Activated CD4-positive, alpha-beta memory T cell treated with anti-CD3 and anti-CD28 coated beads, Interleukin-2, amount 10 ng/mL, durations not matched to agents 7 days and 5 days (primary cell): ENCODE measurements at places on chromosomes 2 and 18. TPM values are rescaled to one million over a fixed set of nuclear protein-coding genes. Genes with fewer than 3 reads are reported as not detected.

Gene RIT2
- not detected for total RNA-seq

Gene STRADB
- total RNA-seq: 18.9 TPM

Gene GBX2
- not detected for total RNA-seq

Gene SNRNP27
- total RNA-seq: 63.3 TPM

Gene SLC38A11
- total RNA-seq: not detected

Gene TSN
- 52.7 TPM for total RNA-seq

Gene ZNF396
- 0.95 TPM for total RNA-seq

Gene CIB4
- total RNA-seq: not detected

Gene DSEL
- total RNA-seq: 0.15 TPM

Gene DSG4
- total RNA-seq: not detected

Gene MEP1B
- total RNA-seq: not detected

Gene MYO7B
- 0.13 TPM for total RNA-seq

Gene CD302
- total RNA-seq: 0.50 TPM

Gene XIRP2
- not detected for total RNA-seq

Gene SIX2
- not detected for total RNA-seq

Gene PJVK
- 0.91 TPM for total RNA-seq

Gene HOXD13
- total RNA-seq: not detected

Gene FBLN7
- 7.3 TPM for total RNA-seq

Gene RGPD3
- total RNA-seq: 0.20 TPM

Gene TNFRSF11A
- 30.0 TPM for total RNA-seq

Gene ZBTB7C
- total RNA-seq: 0.81 TPM

Gene HOXD4
- not detected for total RNA-seq

Gene MALL
- not detected for total RNA-seq

Gene MYOM1
- 1.7 TPM for total RNA-seq

Gene REG3G
- not detected for total RNA-seq
